ENCODE measurements at places on chromosomes 7 and 10.

GRCh38 chr10:79349766-79350406, 2.6 kb downstream of the PPIF start:
- DNase-seq: no peak

GRCh38 chr7:10122551-10123100, 851.0 kb upstream of the PHF14 start:
- DNase-seq: peak; percentile 86

GRCh38 chr10:80498833-80499741, 38.6 kb upstream of the SH2D4B start:
- DNase-seq: peak; percentile 39

DNA sequence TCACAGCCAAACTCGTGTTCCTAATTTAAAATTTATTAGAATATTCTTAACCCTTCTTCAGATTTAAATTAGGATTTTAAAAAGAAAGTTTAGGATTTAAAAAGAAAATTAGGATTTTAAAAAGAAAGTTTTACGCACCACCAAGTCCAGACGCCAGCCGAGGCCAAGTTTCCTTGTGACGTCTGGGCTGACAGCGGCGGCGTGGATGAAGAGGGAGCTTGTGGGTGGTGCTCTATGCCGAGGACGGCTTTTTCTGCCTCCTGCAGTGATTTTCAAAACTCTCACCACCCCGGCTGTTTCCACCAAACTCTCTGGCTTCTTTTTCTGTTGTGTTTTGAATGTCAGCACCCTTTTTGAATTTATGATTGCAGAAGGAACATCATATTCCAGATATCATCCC, 252.9 kb downstream of the DNAJB6 start:
- no peak for DNase-seq

DNA sequence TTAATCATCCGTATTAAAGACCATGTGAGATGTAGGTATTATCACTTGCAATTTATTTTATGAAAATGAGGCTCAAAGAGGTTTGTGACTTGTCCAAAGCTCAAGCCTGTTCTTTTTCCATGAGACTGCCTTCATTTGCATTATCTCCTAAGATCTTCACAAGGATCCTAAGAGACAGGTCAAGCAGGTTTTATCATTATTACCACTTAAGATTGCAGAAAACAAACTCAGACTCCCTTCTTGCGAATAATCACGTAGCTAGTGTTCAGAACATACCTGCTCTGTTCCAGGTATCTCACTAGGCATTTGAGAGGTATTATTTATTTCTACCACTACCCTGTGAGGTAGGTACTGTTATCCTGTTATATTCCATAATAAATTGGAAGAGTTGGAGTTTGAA, 64.8 kb downstream of the ZNRF2 start:
- no peak for DNase-seq

DNA sequence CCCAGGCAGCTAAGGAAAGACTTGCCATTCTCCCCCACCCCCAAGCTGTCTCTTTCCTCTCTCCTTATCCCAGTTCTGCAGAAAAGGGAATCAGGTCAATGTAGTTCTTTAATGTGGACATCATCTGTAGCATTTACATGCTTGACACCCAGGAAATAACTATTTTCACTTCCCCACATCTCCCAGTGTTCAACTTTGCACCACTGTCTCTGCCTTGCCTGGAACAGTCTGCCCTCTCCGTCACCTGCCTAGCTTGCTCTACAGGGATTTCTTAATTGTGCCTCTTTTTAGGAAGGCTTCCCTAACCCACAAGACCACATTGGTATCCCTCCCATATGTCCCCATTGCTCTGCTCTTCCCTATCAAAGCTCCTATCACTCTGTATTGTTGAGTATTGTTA, 45.9 kb upstream of the TOMM7 start:
- no peak for DNase-seq

GRCh38 chr7:156021471-156021870, 209.2 kb upstream of the SHH start:
- DNase-seq: no peak

GRCh38 chr7:94332571-94332970, 62.1 kb upstream of the COL1A2 start:
- DNase-seq: no peak

GRCh38 chr10:84214612-84215235, 10.6 kb downstream of the LRIT2 start:
- no peak for DNase-seq

- DNase-seq: no peak
These were observed 2.2 kb upstream of the WAC start for GRCh38 chr10:28530751-28531150.

DNA sequence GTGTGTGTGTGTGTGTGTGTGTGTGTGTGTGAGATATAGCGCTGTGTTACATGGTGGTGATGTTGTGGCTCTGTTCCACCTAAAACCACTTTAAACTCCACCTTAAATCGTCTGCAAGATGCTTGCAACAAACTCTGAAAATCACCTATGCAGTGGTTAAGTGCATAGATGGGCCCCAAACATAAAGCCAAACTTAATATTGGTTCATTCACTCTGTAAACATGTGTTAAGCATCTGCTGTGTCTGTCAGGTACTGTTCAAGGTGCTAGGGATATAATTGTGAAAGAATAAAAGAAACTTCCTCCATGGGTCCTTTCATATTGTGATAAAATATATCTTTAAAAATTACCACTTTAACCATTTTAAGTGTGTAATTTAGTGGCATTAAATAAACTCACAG, 645.4 kb upstream of the SORCS1 start:
- no peak for DNase-seq

DNA sequence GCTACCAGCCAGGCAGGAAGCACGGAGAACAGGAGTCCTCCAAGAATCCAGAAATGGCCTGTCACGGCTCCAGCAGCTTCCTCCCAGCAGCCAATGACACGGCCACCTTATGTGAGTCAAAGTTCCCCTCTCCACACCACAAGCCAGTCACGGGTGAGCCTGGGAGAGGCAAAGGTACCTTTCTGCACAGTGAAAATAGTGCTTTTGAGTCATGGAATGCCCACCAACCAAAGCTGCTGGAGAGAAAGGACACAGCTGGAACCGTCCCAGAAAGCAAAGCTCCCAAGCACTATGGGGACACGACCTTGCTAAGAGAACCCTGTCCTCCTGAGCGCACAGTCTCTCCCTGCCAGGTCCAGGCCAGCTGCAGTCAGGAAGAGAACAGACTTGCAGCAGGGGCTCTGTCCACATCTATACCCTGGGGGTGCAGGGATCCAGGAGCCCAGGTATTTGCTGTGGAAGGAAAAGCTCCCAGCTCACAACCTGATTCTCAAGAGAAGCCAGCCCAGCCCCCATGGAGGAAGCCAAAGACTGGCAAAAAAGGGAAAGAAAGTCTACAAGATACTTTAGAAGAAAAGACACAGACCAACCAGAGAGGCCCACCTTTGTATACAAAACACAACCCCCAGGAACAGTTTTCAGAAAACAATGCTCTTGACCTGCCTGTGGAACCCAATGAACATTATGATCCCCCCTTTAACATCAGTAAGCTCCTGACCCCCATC, 24.4 kb downstream of the C10orf71 start:
- no peak for DNase-seq

DNA sequence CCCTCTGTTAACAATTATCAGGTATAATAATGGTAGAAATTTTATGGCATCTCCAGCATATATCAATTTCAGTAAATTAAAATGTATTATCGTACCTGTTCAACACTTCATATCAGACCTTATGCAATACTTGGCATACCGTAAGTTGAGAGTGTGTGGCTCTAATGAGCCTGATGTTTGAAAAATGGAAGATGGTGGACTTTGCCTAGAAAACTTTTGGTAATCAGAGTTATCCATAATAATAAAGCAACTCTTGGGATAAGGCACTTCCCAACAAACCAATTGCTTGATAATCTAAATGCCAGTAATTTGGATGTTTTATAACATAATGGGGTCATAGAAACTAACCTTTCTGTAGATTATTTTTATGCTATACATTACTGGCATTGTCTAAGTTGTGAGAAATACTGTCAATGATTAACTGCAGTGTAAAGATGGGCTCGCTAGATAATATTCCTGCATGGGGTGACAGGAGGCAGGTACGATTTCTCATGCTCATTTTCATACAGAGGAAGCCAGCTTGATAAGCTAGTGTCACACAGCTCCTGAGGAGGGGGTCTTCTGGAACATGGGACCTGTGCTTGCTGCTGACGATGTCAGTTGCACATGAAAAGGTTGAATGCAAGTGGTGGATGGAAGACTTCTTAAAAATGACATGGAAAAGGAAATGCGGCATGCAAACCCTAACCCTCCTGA, 27.8 kb upstream of the DMBT1 start:
- DNase-seq: no peak

Measured in brain (organoid and tissue), 16 donors.